Forelimb muscle (tissue), 1 donor: ENCODE measurements at places on chromosomes 3 and 15.

GRCh38 chr3:156516961-156517360 is 38.0 kb downstream of the SSR3 start:
- no peak for DNase-seq

DNA sequence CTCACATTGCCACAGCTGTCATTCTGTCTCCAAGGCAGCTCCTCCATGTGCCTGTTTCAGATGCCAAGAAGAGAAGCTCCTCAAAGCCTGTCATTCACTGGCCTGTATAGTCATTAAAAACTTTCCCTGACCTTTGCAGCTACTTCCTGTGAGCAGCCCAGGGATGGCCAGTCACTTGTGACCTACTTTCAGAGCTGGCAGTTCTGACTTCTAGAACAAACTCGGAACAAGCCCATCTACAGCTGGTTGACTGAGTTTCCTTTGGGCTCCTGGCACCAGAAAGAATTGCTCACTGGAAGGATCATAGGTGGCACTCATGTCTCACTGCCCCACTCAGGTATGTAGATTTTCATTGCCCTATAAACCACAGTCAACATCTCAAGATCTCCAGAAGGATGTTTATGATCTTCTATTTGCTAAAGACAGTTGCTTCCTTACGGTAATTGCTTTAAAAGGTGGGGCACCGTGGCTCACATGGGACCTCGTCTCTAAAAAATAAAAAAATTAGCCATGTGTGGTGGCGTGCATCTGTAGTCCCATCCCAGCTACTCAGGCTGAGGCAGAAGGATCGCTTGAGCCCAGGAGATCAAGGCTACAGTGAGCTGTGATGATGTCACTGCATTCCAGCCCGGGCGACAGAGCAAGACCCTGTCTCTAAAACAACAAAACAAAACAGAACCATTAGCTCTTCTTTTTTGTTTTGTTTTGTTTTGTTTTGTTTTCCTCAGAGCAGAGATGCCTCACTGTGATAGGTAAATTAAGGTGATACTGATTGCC is 11.2 kb upstream of the ATP13A3 start:
- DNase-seq = no peak

GRCh38 chr3:52842424-52842823 is 7.6 kb upstream of the MUSTN1 start:
- no peak for DNase-seq

DNA sequence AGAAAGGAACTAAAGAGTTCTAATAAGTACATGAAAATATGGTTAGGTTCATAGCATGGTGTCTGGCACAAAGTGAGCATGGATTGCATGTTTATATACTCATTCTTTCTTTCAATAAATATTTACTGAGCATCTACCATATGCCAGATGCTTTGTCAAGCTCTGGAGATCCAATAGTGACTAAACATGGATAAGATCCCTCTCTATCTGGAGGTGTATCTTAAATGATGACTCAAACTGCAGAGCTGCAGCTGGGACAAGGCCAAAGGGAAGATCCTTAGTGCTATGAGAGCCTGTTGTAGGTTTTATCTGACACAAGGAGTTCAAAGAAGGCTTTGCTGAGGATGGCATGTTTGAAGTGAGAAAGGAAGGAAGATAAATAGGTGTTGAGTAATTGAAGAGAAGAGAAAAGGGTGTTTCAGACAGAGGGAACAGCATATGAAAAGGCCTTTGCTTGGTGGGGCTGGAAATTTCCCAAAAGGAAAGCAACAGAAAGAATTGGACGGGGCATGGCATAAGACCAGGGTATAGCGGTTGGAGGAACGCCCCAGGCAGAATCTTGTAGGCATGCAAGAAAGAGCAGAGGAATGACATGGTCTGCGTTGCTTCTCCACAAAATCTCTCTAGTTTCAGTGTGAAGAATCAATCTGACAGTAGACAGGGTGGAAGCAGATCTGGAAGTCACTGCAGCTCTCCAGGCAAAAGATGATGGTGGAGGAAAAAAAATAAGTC is 239.9 kb upstream of the LRTM1 start:
- DNase-seq = no peak

GRCh38 chr3:52062505-52062904 is 6.1 kb upstream of the DUSP7 start:
- DNase-seq = no peak

GRCh38 chr3:58180099-58180880 is 30.5 kb downstream of the DNASE1L3 start:
- no peak for DNase-seq
